ENCODE measurements at places on chromosomes 16 and 17.

- DNase-seq, result no peak
Observed at GRCh38 chr17:60901242-60901641, 223.6 kb downstream of the BCAS3 start.

DNA sequence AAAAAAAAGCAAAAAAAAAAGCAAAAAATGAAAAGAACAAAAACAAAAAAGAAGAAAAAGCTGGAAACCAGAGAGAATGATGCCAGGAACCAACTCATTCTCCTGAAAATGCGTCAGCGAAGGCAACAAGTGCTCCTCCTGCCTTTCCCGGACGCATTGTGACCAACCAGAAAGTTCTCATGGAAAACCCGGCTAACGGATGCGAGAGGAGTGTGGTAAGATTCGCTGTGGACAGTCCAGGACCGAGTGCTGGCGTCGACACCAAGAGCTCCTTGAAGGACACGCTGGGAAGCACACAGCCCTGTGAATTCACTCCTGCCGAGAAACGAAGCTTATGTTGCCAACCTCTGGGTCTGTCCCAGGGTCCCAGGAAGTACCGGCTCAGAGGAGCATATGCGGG lies 43.4 kb downstream of the METRNL start:
- DNase-seq, result no peak

DNA sequence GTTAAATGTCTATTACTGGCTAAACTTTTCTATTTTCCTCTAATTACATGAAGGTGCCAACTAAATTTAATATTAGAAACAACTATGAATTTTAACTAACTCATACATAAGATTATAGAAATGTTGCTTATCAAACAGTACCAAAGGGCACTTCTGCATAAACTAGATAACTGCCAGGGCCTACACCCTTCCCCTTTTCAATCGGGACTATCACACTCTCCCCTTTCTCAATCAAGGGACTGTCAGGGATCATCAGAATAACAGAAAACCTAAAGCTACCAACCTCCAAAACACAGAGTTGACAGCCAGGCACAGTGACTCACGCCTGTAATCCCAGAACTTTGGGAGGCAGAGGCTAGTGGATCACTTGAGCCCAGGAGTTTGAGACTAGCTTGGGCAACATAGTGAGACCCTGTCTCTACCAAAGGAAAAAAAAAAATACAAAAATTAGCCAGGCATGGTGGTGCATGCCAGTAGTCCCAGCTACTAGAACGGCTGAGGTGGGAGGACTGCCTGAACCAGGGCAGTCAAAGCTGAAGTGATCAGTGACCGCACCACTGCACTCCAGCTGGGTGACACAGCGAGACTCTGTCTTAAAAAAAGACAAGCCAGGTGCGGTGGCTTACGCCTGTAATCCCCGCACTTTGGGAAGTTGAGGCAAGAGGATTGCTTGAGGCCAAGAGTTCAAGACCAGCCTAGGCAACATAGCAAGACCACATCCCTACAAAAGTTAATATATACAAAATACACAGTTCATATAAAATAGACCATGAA lies 3.2 kb upstream of the PHLPP2 start:
- DNase-seq, result no peak

DNA sequence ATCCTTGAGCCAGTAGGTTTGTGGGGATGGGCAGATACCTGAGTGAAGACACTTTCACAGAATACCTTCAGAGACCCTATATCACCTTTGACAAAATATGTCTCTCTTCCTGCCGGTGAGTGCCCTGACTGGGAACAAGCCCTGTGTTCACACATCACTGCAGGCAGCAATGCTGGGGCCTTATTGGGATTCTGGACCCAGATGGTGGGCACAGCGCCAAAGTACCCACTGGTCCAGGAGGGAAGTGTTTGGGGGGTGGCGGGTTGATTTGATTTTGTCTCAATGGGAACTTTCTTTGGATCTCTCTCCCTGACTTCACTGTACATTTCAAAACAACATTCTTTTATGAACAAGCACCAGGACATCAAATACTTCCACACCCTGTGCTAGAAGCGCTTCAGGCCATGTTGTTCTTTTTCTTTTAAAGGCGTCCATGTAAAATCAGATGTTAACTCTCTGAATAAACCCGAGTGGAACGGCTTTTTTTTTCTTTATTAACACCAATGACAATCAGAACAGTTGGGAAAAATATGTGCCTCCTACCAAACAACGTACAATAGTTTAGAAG lies 62.4 kb upstream of the AKTIP start:
- DNase-seq, result no peak

- DNase-seq, result no peak
Observed at GRCh38 chr17:58630883-58631522, 60.8 kb downstream of the TEX14 start.

- no peak for DNase-seq
Observed at GRCh38 chr17:78822552-78822951, 18.1 kb downstream of the USP36 start.

DNA sequence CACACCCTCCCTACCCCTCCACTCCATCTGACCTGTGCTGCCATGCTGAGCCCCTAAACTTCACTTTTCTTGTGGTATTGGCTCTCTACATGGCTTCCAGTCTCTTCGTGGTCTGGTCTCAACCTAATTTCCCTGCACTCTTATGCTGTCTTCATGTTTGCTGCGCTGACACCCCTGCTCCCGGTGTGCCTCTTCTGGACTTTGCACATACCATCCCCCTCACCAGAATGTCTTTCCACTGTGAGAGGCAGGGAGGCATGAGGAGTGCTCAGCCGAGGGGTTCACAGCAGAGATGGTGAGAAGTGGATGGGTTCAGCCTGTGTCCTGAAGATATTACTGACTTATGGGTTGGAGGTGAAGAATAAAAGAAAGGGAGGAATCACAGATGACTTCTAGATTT lies 2.5 kb downstream of the TNFSF12 start:
- DNase-seq, result no peak

GRCh38 chr16:4373909-4374742 lies 2.5 kb downstream of the VASN start:
- no peak for DNase-seq

- no peak for DNase-seq
Observed at GRCh38 chr16:87086575-87086974, 230.6 kb downstream of the C16orf95 start.

- no peak for DNase-seq
Observed at GRCh38 chr16:28494121-28494851, at the start of gene APOBR. APOBR (plus strand) TSS chr16:28494643; CDS start chr16:28494682, 39 bp downstream.

DNA sequence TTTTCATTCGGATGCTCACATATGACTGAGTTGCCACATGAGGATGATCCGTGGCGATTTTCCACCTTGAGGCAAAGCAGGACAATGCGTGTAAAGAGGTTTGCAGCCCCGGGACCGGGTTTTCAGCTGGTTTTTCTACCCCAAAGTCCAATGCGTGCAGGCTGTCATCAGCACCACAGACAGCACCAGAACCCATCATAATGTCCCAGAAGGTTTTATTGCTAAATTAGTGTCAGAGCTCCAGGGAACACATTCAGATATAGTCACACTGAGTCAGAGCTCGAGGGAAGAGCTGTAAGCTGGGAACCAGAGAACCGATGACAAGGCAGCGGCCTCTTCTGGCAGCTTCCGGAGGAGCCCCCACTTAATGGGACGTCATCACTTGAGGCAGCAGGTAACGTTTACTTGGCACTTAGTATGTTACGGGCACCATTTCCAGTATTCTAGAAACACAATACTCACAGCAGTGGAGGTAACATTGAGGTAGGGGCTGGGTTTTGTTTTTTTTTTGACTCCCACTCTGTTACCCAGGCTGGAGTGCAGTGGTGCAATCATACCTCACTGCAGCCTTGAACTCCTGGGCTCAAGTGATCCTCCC lies 8.9 kb upstream of the NAGPA start:
- no peak for DNase-seq

GRCh38 chr17:57368637-57369336 lies 112.5 kb downstream of the MSI2 start:
- no peak for DNase-seq

- no peak for DNase-seq
Observed at GRCh38 chr16:84156342-84156784, 11.3 kb downstream of the DNAAF1 start.

DNA sequence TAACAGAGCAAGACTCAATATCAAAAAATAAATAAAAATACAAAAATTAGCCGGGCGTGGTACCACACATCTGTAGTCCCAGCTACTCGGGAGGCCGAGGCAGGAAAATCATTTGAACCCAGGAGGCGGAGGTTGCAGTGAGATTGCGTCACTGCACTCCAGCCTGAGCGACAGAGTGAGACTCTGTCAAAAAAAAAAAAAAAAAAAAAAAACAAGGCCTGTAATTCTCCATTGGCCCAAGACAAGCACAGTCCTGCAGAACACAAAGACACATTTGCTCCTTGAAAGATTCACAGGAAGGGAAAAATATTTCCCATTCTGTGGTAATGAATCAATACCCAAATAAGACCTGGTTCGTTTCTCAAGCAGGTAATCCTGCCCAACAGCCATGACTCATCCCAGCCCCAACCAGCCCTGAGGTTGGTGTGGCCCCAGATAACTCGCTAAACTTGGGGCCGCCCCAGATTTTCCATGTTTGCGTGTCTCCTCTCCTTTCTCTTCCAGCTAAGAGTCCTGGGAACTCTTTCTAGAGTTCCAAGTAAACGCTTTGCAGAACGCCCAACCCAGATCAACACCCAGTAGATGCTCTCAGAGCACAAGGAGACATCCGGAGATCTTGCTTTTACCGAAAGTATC lies 40.3 kb upstream of the SNN start:
- DNase-seq, result no peak

- DNase-seq, result no peak
Observed at GRCh38 chr17:7822126-7822525, 11.9 kb upstream of the KDM6B start.

- no peak for DNase-seq
Observed at GRCh38 chr16:50717091-50717490, 23.7 kb downstream of the NOD2 start.

GRCh38 chr17:78555746-78556401 lies 21.3 kb downstream of the DNAH17 start:
- DNase-seq, result no peak

DNA sequence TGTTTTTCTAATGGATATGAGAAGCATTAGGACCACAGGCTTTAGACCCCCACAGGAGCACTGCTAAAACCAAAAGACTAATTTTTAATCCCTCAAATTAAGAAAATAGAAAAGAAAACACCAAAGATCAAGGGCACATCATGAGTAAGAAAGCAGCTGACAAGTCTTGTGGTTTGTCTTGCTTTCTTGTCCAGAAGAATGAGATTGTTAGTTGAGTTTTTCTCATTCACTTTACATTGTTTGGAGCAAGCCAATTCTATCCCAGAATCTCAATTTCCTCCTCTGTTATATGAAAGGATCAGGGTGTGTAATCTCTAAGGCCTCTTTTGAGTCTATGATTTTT lies 899.0 kb downstream of the KCNJ2 start:
- no peak for DNase-seq

DNA sequence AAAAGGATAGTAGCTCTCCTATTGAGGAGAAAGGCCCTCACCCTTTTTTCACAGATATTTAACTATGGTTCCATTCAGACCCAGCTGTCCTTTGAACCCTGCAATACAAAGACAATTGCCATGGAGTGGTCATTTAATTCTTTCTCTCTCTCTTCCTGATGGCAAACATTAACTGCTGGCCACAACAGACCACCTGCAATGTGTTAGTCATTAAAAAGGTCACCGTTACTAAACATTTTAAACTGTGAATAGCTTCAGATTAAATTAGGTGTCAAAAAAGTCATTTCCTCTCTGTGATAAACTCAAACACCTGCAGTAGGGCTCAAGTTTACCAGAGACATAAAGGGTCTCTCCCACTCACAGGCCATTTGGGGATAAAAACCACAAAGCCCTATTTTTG lies 697.2 kb downstream of the TOX3 start:
- no peak for DNase-seq

- DNase-seq, result no peak
Observed at GRCh38 chr17:3889325-3890012, 3.4 kb downstream of the CAMKK1 start.

DNA sequence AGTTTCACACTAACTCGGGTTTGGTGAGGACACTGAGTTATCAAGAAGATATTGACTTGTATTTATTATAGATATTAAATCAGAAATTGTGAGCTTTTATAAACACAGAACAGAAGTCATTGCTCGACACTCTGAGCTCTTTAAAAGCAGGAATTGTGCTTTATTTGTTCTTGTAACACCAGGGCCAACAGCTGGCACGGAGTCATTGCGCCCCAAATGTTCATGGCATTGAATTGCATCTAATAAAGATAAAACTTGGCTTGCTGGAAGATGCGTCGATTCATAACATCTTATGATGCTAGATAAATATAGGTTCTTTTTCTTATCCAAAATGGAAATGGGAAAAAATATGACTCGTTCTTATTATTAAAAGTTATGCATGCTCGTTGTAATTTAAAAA lies 11.8 kb upstream of the MLYCD start:
- no peak for DNase-seq

DNA sequence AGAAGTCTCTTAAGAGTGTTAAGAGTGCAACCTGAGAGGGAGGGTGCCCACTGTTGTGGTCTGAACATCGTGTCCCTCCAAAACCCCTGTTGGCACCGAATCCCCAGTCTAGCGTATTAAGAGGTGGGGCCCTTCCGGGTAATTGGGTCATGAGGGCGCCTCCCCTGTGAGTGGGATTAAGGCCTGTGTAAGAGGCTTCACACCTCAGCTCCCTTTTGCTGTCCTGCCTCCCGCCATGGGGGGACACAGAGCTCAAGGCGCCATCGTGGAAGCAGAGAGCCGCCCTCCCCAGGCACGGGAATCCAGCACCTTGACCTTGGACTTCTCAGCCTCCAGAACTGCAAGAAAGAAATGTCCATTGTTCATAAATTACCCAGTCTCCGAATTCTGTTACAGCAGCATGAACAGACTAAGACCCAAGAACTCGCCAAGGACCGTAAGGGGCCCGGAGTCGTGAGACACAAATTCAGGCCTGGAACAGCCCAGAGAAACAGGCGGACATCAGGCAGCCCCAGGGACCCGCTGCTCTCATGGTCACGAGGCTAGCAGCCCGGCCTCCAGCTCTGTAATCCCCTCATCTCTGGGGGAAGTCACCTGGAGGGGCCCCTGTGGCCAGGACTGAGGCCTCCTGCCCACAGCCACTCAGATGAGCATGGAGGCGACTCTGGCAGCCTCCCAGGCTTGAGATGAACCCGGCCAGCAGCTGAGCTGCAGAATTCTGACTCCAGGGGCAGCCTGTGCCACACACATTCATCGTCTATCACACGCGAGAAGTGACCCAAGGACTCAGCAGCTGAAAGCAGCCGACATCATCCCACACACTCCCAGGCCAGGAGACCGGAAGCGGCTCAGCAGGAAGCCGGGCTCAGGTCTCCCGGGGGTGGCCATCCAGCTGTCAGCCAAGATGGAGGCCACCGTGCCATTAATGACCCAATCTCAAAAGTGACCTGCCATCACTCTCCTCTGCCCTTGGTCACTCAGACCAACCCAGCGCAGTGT lies 12.8 kb upstream of the CHMP6 start:
- DNase-seq, result no peak

- no peak for DNase-seq
Observed at GRCh38 chr17:69561462-69561861, 147.0 kb downstream of the MAP2K6 start.

Data from NCI-H1048 (cell line).